ENCODE measurements at places on chromosomes 3 and 15.

- DNase-seq, result no peak
These were observed 331.5 kb upstream of the RARB start for GRCh38 chr3:25096536-25096935.

DNA sequence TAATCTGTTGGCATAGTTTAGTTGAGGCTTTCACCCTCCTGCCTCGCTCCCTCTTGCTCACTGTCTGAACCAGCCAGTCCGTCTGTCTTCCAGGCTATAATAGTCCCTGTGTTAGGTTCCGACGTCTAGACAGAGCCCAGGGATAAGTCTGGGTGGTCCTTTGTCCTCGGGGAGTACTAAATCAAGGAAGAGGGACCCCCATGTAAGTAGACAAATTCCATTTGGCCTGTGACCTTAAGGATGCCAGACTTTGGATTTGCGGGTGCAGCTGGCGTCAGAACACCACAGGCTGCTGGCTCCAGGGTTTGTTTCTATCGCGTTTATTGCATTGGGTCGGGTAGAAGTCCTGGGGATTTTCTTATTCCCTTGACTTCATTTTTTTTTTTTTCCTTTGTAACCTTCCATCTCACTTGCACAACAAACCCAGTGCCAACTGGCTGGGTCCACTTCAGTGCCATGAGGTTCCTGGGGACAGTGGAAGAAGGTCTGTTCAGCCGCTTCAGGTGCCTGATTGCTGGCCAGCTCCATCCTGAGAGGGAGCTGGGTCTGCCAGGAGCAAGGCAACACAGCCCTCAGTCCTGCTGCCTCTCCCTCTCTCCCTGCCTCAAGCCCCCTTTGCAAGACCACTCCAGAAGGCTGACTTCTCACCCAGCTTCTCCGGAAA lies 95.4 kb upstream of the KLHL25 start:
- DNase-seq, result no peak

DNA sequence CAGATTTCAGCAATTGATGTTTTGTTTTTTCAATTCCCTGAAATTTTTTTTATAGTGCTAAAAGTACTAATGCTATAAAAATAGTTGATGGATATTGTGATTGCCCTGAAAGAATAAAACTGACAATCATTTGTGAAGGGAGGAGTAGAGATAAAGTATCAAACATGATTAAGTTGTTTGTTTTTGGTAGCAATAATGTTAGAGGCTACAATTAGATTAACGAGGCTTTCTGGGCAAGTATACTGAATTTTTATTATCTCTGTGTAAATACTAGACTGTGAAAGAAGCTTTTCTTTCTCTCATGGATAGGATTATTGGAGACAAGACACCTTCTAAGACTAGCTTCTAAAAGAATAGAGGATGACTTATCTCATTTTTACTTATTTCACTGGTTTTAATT lies 15.6 kb downstream of the NR1D2 start:
- DNase-seq, result no peak

DNA sequence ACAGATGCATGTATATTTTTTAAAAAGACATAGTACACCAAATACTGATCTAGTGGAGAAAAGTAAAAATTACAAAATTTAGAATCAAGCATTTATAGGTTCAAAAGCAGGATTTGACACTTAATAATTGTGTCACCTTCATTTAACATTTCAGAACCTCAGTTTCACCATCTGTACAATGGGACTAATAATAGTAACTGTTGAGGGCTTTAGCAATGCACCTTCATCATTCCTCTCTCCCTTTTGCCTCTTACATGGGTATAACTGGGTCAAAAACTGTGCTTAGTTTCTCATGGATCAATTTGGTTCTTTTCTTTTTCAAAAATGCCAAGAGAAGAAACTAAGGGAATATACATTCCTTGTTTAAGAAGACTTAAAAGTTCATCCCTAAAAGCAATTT lies 5.5 kb upstream of the TMEM212 start:
- DNase-seq, result no peak

DNA sequence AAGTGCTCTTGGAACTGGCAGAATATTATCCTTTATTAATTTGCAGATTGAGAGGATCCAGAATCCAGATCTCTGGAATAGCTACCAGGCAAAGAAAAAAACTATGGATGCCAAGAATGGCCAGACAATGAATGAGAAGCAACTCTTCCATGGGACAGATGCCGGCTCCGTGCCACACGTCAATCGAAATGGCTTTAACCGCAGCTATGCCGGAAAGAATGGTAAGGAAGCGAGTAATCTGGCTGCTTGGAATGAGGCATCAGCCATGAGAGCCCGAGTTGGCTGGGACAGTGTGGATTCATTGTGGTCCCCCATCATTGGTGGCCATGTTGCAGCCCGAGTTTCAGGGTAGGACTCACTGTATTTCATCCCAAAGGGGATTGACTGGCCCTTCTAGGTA lies 47.1 kb downstream of the PARP14 start:
- no peak for DNase-seq

DNA sequence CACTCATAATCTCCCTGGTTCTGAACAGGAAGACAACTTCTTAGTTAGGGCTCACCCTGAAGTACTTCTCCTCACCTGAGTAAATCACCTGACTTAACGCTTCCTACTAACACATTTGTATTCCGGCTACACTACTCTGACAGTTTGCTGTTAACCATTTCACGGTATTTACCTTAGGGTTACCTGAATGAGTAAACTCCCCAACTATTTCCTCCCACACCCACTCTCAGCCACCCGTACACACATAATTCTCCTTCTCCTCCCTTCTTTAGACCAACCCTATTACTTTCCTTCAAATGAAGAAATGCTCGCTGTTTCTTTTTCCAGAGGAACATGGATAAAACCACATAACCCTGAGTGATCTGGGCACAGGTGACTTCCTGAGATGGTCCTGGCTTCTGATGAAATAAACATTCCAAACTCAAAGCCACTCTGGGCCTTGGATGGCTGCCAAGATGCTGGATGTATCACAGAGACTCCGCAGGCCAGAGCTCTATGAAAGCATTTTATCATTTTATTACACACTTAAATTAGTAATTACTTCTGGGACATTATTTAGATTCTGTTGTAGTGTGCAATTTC lies 183.6 kb upstream of the ATP11B start:
- DNase-seq, result no peak

- DNase-seq, result no peak
These were observed 2.3 kb downstream of the PLXNB1 start for GRCh38 chr3:48427630-48427962.

DNA sequence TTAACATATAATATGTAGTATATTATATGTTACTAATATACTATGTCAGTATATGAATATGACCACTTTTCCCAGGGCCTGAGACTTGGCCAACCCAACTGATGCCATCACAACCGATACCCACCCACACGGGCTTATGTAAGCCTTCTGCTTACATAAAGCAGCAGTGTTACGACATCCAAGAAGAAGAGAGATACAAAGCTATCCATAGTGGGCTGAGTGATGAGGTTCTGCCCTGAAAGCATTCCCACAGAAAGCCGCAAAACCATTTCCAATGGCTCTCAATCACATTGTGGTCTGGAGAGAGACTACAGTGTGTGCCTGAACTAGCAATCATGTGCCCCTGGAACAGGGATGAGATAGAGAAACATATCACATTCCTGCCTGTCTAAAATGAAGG lies 177.9 kb downstream of the PLOD2 start:
- no peak for DNase-seq

DNA sequence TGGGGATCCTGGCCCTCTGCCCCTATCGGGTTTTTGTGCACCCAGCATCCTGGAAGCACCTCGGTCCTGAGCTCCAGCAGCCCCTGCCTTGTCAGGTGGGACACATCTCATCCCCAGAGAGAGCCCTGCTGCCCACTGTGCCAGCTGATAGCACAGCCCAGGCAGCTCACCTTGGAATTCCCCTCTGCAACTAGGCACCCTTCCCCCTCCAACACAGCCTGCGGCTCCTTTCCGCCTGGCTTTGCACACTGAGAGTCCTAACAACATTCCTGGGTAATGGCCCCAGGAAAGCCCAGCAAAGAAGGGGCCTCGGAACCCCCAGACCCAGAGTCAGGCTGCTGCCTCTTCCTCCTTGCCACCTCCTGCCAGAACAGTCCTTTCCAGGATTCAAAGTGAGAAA lies 5.9 kb downstream of the HCN4 start:
- DNase-seq, result no peak

GRCh38 chr3:155093261-155093660 lies 13.1 kb downstream of the MME start:
- DNase-seq, result no peak

GRCh38 chr3:32758375-32758753 lies 59.4 kb upstream of the TRIM71 start:
- DNase-seq, result no peak

GRCh38 chr3:152436707-152437590 lies 168.2 kb downstream of the MBNL1 start:
- DNase-seq, result no peak

DNA sequence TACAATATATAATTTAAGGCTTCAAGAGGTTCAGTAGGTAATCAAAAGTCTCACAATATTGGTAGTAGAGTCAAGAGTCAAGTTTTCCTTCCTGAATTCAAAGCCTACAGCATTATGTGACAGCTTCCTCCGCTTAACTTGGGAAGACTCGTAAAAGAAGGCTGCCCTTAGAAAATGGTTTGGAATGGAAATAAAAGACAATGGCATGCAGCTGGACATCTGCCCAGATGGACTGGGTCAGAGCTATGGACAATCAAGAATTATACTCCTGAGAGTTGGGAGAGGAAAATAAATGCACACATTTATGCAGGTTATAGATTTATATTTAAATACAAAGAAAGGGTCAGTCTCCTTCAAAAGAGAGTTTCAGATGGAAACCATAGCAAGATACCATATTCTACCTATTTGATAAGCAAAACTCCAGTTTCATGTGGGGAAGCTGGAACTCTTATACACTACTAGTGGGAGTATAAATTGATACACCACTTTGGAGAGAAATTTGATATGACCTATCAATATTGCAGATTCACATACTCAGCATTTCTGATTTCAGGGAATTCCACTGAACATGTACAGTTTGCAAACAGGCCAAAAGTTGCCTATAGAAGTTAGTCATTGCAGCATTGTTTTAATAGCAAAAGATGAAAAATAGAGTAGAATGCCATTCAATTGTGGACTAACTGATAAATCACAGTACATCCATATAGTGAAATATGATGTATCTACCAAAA lies 6.1 kb downstream of the CRYBG3 start:
- DNase-seq, result no peak

- no peak for DNase-seq
These were observed 81.7 kb upstream of the NMNAT3 start for GRCh38 chr3:139759470-139759869.

- DNase-seq, result no peak
These were observed 64.0 kb upstream of the TTBK2 start for GRCh38 chr15:42984493-42985034.

DNA sequence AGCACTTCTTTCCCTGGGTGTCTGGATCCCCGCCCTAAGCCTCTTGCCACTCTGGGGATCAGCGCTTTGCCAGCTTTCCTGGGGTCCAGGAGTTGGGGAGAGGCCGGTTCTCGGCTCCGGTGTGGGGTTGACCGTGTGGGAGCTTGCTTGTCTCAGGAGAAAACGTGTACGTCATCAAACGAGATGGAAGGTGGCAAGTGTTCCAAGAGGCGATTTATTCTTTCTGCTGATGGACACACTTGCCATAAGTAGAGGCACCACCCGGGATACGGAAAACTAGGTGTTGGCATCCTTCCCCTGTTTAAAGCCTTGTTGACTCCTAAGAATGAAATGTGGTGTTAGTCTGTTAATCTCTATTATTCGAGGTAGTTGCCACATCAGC lies 295 bp downstream of the ZWILCH start:
- DNase-seq, result no peak

DNA sequence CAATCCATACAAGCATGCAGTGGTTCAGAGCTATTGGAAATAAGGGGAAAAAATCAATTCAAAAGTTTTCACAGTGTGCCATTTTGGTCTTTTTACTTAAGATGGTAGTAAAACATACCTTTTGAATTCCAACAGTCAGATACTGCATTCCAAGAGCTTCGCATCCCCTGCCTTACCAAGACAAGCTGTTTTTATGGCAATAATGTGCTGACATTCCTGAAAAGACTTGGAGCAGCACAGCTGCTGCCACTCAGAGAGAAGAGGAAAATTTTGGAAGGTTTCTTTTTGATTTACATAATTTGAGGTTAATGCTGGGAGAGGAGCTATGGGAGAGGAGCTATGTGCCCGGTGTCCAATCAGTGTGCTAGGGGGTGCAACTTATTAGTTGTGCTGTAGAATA lies 148.3 kb downstream of the FEZF2 start:
- DNase-seq, result no peak

- no peak for DNase-seq
These were observed 413 bp downstream of the NUSAP1 start for GRCh38 chr15:41333026-41333562.

DNA sequence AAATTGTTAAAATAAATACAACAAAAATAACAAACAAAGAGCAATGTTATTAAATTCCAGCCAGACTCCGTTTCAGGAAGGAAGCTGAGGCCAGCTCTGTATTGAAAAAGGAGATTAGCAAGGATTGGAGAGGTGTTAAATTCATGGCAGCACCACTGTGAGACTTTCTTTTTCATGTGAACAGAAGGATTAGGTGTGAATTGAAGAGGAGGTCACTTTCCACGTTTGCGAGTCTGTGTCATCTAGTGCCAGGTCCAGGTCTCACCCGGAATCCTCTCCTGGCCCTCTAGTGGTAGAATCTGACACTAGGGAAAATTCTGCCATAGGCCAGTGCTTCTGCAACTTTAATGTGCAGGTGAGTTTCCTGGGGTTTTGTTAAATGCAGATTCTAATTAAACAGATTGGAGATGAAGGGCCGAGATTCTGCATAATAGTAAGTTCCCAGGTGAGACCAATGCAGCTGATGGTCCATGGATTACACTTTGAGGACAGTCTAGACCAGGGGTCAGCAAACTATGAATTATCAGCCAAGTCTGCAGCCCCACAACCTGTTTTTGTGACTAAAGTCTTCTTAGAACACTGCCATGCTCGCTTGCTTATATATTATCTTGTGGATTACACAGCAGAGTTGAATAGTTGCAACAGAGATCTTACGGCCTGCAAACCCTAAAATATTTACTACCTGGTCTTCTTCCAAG lies 9.2 kb upstream of the SLC6A1 start:
- DNase-seq, result no peak

DNA sequence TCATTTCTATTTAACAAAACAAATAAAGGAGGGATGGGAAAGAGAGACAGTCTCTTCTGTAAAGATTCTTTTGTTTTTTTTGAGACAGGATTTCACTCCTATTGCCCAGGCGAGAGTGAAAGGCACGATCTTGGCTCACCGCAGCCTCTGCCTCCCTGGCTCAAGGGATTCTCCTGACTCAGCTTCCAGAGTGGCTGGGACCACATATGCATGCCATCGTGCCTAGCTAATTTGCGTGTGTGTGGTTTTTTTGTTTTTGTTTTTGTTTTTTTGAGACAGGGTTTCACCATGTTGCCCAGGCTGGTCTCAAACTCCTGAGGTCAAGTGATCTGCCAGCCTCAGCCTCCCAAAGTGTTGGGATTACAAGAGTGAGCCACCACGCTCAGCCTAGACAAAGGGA lies 23.3 kb downstream of the STAG1 start:
- no peak for DNase-seq

GRCh38 chr3:71998995-71999673 lies 214.2 kb upstream of the PROK2 start:
- no peak for DNase-seq

- DNase-seq, result peak; percentile 46
These were observed 1.2 kb upstream of the LRRC34 start for GRCh38 chr3:169813757-169814517.

GRCh38 chr15:99371180-99372103 lies 120.2 kb downstream of the LRRC28 start:
- DNase-seq, result no peak

GRCh38 chr3:60000311-60001105 lies 950.7 kb upstream of the CFAP20DC start:
- DNase-seq, result no peak

All from activated CD4-positive, alpha-beta T cell treated with anti-CD3 and anti-CD28 coated beads for 24 hours (primary cell).